NCI-H524 (cell line): ENCODE measurements at places on chromosomes 11 and 22.

DNA sequence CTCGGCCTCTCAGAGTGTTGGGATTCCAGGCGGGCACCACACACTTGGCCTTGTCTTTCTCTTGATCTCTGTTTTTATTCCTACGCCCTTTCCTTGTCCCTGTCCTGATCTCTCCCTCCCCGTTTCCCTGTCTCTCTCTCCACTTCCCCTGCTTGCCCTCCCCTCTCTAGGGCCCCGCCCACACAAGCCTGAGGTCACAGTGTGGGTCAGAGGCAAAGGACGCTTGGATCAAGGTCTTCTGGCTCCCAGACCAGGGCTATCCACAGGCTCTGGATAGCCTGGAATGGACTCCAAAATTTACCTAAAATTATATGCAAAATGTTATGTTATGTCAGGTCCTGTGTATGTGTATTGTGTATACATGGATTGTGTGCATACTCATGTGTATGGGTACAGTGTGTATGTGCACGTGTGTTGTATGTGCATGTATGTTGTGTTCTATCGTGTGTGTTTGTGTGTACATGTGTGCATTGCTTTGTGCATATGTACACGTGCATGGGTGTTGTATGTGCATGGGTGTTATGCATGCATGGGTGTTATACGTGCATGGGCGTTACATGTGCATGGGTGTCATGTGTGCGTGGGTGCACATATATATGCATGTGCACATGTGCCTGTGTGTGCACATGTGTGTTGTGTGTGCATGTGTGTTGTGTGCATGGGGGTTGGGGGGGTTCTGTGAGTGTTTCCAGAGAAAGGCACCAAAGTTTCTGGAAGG is 38.3 kb downstream of the TP53I11 start:
- no peak for DNase-seq

DNA sequence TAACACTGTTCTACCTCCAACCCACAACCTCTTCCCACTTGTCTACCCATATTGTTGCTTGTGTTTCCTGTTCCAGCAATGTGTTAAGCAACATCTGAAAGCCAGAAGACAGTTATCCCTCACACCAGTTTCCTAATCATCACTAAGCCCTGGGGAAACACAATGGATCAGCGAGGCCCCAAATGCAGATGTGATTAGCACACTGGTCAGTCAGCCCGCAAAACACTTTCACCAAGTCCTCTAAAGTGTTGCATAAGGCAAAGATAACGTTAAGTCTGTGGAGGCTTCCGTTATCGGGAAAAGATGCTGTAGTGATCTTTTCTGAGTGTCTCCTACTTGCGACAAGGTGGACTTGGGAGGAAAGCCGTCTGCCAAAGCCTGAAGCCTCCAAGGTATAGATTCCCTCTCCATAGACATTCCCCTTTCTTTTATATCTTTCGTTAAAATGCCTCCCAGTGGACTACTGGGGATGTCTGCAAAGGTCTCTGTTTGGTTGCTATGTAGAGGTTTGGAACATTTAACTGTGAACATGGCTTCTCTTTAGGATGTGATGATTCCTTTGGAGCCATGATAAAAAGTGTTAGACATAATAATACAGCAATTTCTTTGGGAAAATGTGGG is at the start of gene MS4A3:
TSS of gene MS4A3 (plus strand) at position 317 of the 621 bp plus-strand sequence. CDS start 4,496 bp downstream, outside the sequence.
- no peak for DNase-seq

DNA sequence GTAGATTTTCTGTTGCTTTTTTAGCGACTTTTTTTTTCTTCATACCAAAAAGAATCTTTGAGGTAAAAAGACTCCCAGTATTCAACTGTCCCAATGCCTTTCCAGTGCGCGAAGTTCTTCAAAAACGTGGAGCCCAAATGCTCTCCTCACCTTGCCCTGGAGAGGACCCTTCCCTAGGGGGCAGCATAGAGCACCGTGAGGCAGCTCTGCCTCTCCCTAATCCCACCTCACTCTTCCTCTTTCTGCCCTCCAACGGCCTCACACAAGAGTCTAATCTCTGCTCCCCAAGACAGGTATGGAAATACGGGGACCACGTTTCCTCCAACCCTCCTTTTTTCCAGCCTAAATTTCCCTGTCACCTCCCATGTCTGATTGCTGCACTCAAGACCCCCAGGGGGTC is 117.5 kb upstream of the ALX4 start:
- DNase-seq: no peak

DNA sequence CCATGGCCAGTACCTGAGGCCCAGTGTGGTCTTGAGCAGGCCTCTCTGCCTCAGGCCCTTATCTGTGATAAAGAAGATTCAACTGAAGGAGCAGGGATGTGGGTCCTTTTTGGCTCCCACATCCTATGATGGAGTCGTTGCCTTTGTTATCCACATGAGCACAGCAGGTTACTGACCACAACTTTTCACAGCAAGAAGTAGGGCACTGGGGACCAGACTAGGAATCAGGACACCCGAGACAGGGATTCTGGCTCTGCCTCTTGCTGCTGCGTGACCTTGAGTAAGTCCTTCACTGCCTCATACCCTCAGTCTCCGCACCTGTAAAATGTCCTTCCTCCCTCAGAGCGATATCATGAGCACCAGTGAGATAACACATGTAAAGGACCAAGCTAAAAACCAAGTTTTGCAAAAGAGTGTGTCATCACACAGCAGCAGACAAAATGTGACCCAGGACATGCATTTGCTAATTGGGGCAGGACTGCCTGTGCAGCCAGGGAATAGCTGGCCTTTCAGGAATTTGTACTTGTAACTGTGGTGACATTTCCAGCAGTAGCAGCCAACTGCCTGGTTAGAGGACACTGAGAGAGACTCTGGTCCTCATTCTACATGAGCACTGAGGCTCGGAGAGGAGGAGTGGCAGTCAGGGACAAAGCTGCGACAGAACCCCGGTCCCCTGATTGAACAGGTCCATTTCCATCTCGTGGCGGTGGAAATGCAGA is 13.2 kb upstream of the SMIM35 start:
- DNase-seq: no peak

GRCh38 chr11:130101661-130102060 is 32.0 kb downstream of the APLP2 start:
- no peak for DNase-seq

GRCh38 chr11:83042964-83043711 is 28.6 kb downstream of the RAB30 start:
- DNase-seq: no peak

DNA sequence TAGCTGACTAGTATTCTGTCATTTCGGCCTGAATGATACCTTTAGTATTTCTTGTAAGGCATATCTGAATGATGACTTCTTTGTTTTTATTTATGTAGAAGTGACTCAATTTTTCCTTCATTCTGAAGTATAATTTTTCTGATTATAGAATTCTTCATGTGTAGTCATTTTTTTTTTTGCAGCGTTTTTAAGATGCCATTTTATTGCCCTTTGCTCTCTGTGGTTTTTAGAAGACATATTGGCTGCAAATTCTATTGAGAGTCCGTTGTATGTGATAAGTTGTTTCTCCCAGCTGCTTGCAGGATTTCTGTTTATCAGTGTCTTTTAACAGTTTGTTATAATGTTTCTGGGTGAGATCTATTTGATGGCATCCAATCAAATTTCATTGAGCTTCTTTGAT is 1224.8 kb downstream of the JRKL start:
- DNase-seq: no peak

GRCh38 chr22:28978158-28978557 is 83.5 kb downstream of the C22orf31 start:
- DNase-seq: no peak

GRCh38 chr11:118948000-118948399 is 8.1 kb upstream of the UPK2 start:
- DNase-seq: no peak

DNA sequence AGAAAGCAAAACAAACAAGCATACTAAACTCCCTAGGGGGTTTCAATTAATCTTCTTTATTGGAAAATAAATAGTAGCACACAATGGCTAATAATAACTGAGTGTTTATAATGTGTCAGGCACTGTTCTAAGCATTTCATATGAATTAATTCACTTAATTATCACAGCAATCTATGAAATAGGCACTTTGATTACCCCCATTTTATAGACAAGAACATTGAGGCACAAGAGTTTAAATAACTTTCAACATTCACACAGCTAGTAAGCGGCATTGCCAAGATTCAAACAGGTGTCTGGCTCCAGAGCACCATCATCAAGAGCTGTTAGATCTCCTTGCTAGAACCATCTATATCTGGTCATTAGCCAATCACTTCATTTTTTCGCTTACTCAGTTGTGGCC is 43.1 kb downstream of the PRCP start:
- no peak for DNase-seq

- DNase-seq: peak; percentile 78
These were observed 2.5 kb upstream of the KLHL35 start for GRCh38 chr11:75435571-75435925.

GRCh38 chr22:26922806-26923205 is 265.4 kb downstream of the MIAT start:
- no peak for DNase-seq

- peak; percentile 49 for DNase-seq
These were observed 17.3 kb downstream of the RPUSD4 start for GRCh38 chr11:126194121-126194543.

DNA sequence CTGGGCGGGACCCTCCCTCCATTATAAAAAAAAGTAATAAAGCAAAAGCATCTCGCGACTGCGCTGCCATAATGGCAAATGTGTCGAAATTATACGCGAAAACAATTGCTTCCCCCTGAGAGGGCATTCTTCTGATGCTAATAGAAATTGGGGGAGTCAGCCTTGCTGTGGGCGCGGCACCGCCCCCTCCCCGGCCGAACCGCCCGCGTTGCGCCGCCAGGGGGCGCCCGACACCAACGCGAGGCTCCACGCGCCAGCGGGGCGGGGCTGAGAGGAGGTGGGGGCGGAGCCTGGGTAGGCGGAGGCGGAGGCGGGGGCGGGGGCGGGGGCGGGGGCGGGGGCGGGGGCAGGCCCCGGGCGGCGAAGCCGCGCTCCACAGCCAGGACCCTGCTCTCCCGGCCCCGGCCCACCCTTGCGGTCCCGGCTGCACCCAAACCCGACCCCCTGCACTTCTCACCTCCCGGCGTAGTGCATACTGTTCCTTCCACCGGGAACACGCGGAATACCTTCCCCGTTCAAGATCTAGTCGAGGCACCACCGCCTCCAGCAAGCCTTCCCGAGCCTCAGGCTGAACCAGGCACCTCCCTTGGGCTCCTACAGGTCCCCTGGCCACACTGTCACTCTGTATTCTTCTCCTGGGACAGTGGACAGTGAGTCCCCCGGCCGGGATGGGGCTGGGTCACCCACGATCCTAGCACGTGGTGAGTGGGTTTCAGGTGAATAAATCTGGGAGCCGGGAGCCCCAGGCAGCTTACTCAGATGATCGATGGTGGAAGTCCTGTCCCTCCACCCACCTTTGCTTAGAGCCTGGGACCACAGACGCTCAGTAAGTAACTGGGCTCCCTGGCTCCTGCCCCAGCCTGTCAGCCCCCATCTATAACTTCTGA is 15.5 kb upstream of the UPK3A start:
- no peak for DNase-seq

- DNase-seq: no peak
These were observed 593.2 kb downstream of the INSC start for GRCh38 chr11:15707971-15708370.

GRCh38 chr11:75333807-75334140 is 17.7 kb downstream of the ARRB1 start:
- DNase-seq: no peak

DNA sequence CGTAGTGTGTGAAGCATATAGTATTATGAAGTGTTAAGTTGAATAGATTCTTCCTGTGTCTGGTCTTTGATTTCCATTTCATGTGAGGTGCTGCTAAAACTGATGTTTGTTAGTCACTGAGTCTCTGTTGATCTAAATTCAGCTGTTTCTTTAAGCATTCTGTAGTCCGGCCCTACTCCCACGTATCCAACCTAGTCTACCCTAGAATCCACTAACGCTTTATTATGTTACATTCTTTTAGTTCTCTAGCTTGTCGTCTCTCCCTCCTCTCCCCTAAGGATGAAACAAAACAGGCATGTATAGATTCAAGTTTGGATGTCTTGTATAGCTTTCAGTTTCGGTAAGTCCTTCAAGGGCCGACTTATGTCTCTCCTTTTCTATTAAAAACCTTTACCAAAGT is 4.1 kb downstream of the WEE1 start:
- no peak for DNase-seq

GRCh38 chr11:45457649-45458048 is 171.5 kb upstream of the SYT13 start:
- DNase-seq: no peak

GRCh38 chr22:23815541-23816155 is 23.2 kb downstream of the DERL3 start:
- no peak for DNase-seq

- peak; percentile 72 for DNase-seq
These were observed at the start of gene RTN4RL2 for GRCh38 chr11:57460022-57460757. Gene RTN4RL2, plus strand, starts transcription at chr11:57460528. Its CDS starts 338 bp downstream, at chr11:57460866.

DNA sequence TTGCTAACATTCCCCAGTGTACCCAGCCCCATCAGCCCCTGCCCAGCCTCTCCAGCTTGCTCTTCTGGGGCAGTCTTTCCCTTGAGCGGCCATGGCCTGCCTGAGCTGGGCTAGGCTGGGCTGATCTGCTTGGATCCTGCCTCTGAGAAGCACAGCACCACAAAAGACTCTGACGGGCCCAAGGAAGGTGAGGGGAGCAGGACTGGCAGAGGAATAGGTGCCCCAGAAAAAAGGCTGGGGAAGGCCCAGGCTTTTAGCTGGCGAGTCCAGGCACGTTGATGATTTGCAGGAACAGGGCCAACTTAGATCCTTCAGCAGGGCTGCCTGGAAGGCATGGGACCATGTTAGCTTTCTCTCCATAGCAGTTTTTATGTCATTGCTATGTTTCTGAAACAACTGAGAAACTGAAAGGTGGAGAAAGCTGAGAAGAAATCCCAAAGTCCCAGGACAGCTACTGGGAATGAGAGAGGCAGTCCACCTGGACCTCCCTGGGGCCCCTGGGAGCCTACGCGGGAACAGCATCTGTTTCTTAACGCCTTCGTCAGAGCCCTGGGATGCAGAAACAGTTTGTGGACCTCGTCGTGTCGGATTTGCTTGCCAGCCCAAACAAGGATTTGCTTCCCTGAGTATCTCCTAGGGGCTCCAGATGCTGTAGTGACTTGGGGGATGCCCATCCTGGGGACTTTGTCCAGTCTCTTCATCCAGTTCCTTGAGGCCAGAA is 24.4 kb upstream of the FXYD6 start:
- DNase-seq: no peak

GRCh38 chr11:32817181-32817851 is 12.4 kb upstream of the PRRG4 start:
- DNase-seq: no peak

GRCh38 chr11:117875382-117876058 is 938 bp downstream of the FXYD6 start:
- DNase-seq: peak; percentile 24

GRCh38 chr11:57644748-57645688 is 4.7 kb downstream of the YPEL4 start:
- peak; percentile 63 for DNase-seq

- no peak for DNase-seq
These were observed 3.4 kb downstream of the LRP4 start for GRCh38 chr11:46914910-46915309.
